Kidney (tissue), 22 donors: ENCODE measurements at places on chromosomes 11 and 22.

DNA sequence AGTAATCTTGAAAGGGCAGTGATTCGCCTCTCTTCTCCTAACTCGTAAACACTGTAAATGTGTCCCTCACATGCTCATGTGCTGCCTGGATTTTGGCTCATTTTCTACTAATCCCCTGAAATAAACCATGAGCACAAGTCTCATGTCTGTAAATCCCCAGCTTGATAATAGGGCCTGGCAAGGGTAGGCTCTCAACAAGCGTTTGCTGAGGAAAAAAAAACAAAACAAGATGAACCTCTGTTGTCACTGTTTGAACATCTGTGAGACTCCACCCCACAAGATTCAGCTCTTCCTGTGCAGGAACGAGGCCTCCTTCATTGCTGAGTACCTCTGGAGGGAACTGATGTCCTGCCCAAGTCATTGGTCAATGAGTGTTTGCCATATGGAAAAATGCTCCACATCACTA, 4.5 kb upstream of the CYB5R2 start:
- no peak for DNase-seq

DNA sequence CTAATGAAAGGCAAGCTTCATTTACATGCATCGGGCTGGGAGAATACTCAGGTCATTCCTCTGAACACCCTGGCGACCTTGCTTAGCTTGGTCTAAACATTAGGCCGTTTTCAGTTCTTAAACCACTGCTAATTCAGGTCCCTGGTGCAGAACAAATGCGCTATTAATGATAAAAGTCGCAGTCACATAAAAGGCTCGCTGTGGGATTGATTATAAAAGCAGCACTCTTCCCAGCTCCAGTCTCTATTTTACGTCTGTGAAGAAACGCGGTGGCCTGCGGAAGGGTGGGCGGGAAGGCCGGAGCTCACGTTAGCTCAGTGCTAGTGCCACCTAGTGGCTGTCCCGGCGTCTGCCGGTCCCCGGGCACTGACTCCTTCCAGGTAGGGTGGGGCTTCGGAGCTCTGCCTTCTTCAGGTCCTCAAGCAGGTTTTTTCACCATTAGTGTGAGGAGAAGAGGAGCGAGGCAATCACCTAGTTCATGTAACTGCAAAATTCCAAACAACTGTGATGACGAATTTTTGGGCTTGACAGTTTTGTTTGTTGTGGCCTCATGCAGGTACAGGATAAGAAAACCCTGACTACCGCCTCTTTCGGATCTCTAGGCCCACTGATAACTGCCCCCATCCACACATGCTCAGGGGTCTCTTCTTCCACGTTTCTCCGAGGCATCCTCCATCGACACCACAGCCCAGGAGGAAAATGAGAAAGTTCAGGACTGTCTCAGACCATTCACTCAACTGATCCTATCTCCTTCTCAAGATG, 66.5 kb upstream of the CLMP start:
- DNase-seq: peak; percentile 91

- DNase-seq: no peak
These were observed 21.2 kb downstream of the TTC28 start for GRCh38 chr22:28658448-28658847.

- DNase-seq: no peak
These were observed 33.4 kb downstream of the BCR start for GRCh38 chr22:23213581-23214334.
